ENCODE measurements at places on chromosomes 3 and 15.

- H3K27ac ChIP-seq = no peak overlapping the region
- H3K4me3 ChIP-seq = no peak overlapping the region
- no peaks in the 10 kb centered on the region for H3K36me3 ChIP-seq
- H3K27me3 ChIP-seq = no peaks in the 10 kb centered on the region
Observed at GRCh38 chr15:76684002-76684401, 221.1 kb downstream of the SCAPER start.

DNA sequence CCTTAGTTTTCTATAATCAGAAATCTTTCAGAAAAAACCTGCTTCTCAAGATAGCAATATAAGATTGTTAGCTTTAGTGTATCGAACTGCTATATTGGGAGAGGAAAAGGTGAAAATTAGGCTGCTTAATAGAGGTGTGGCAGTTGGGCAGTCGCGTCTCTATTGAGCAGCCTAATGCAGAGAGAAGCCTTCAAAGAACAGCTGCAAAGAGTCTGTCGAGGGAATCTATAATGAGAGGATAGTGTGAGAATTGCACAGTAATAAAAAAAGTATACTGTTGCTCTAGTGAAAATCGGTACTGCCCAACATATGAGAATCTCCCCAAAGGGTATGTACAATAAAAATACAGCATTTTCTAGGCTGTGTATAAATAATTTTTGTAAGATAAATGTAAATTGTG lies 184.4 kb downstream of the TCF12 start:
- H3K4me1 ChIP-seq = no peaks in the 10 kb centered on the region
- DNase-seq = no peak
- H3K27ac ChIP-seq = no peak overlapping the region
- H3K27me3 ChIP-seq = no peaks in the 10 kb centered on the region

DNA sequence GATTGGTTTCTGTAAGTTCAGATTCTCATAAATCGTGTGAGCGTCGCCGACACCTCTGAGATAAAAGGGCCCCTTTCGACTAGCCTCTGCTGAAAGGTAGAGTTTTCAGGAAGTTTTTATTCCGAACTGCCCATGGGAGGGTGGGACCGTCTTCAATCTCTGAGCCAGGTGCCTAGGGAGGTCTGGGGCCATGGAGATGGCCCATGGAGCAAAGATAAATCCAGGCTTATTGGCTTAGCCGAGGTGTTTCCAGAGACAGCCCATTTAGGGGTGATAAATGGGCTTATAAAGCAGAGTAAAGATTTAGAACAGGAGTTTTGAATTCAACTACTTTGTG lies 442 bp downstream of the QTRT2 start:
- peaks cover 12% of the 10 kb centered on the region for H3K4me1 ChIP-seq
- H3K27ac ChIP-seq = peak overlapping the region; percentile 62

- H3K4me1 ChIP-seq = no peaks in the 10 kb centered on the region
- no peak overlapping the region for H3K4me3 ChIP-seq
- no peaks in the 10 kb centered on the region for H3K36me3 ChIP-seq
- no peak overlapping the region for H3K27ac ChIP-seq
Observed at GRCh38 chr15:82789491-82789890, 16.4 kb downstream of the FSD2 start.

DNA sequence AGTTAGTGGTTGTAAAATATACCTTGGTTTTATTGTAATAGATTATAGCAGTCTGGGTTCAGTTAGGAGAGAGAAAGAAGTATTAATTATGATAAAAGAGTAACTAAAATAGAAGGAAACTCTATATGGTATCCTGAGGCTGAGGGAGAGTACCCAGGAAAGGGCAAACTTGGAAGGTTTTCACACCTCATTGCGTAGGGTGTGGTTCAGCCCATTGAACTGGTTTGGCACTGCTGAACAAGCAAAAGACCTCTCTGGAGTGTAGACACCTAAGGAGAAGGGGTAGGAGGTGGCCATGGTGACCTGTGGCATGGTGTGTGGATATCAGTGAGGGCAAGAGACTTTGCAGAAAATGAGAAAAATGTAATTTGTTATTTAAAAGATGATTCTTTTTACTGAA lies 63.5 kb downstream of the STT3B start:
- no peak overlapping the region for H3K4me3 ChIP-seq
- no peaks in the 10 kb centered on the region for H3K4me1 ChIP-seq
- no peaks in the 10 kb centered on the region for H3K27me3 ChIP-seq
- H3K27ac ChIP-seq = no peak overlapping the region
- peaks cover 2% of the 10 kb centered on the region for H3K36me3 ChIP-seq
- no peak for DNase-seq

GRCh38 chr15:63094495-63094931 lies 27.1 kb upstream of the LACTB start:
- no peak for DNase-seq
- H3K36me3 ChIP-seq = no peaks in the 10 kb centered on the region

DNA sequence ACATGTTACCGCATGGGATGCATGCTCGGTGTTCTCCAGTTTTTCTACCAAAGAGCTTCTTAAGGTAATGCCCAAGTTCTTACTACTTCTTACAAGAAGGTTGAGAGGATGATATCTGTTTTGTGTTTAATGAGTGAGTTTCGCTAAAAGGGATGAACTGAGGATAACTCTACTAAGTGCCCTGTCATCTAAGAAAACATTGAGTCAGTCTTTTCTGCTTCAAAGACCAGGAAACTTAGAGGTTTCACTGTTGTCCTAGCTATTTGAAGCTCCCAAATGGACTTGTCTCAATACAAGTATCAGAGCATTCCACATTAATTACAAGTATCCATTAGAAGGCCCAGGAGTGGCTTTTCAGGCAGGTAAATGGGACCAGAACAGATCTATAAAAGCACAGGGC lies 296.2 kb downstream of the KBTBD8 start:
- no peaks in the 10 kb centered on the region for H3K4me1 ChIP-seq
- H3K27ac ChIP-seq = no peak overlapping the region
- H3K36me3 ChIP-seq = no peaks in the 10 kb centered on the region

DNA sequence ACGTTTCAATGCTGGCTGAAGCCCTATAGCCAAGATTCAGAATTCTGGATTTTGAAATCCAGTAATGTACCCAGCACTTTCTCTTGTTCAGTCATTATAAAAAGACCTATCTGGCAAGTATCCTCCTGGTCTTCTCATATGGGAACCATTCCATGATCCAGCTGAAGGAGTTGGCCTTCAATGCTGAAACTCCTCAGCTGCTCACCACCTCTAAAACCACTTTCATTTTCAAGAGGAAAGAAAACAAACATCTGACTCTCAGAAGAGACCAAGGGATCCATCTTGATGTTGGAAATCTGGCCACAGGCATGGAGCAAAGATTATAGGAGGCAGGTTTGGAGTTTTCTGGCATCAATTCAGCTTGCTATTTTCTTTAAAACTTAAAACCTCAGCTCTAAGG lies 235.4 kb downstream of the FMN1 start:
- H3K4me1 ChIP-seq = peaks cover 11% of the 10 kb centered on the region
- DNase-seq = no peak
- no peak overlapping the region for H3K27ac ChIP-seq
- no peak overlapping the region for H3K4me3 ChIP-seq
- no peaks in the 10 kb centered on the region for H3K27me3 ChIP-seq
- 0 out of 2 replicates have a peak, but pooled peaks cover 5% of the 10 kb centered on the region for H3K36me3 ChIP-seq

- no peaks in the 10 kb centered on the region for H3K36me3 ChIP-seq
- H3K4me1 ChIP-seq = no peaks in the 10 kb centered on the region
- no peaks in the 10 kb centered on the region for H3K27me3 ChIP-seq
- no peak overlapping the region for H3K4me3 ChIP-seq
- no peak overlapping the region for H3K27ac ChIP-seq
- DNase-seq = no peak
Observed at GRCh38 chr3:87203809-87204208, 23.3 kb upstream of the CHMP2B start.

GRCh38 chr15:46366360-46367007 lies 731.7 kb downstream of the SQOR start:
- no peak overlapping the region for H3K27ac ChIP-seq
- no peaks in the 10 kb centered on the region for H3K36me3 ChIP-seq
- no peak for DNase-seq
- no peak overlapping the region for H3K4me3 ChIP-seq
- H3K27me3 ChIP-seq = no peaks in the 10 kb centered on the region
- no peaks in the 10 kb centered on the region for H3K4me1 ChIP-seq

DNA sequence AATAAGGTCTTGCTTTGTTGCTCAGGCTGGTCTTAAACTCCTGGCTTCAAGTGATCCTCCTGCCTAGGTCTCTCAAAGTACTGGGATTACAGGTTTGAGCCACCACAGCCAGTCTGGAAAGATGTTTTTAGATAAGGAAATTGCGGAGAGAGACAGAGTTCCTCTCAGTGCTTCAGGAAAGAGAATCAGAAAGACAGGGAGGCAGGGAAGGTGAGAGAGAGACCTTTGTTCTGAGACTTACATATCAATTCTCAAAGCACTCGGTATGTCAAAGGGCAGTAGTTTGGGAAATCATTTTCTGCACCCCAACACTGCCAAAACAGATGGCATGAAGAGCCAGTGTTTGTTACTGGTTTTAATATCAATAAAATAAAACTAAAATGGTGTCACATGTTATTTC lies 13.1 kb upstream of the GCNT3 start:
- H3K4me3 ChIP-seq = no peak overlapping the region
- no peak overlapping the region for H3K27ac ChIP-seq
- H3K27me3 ChIP-seq = no peaks in the 10 kb centered on the region
- DNase-seq = no peak

DNA sequence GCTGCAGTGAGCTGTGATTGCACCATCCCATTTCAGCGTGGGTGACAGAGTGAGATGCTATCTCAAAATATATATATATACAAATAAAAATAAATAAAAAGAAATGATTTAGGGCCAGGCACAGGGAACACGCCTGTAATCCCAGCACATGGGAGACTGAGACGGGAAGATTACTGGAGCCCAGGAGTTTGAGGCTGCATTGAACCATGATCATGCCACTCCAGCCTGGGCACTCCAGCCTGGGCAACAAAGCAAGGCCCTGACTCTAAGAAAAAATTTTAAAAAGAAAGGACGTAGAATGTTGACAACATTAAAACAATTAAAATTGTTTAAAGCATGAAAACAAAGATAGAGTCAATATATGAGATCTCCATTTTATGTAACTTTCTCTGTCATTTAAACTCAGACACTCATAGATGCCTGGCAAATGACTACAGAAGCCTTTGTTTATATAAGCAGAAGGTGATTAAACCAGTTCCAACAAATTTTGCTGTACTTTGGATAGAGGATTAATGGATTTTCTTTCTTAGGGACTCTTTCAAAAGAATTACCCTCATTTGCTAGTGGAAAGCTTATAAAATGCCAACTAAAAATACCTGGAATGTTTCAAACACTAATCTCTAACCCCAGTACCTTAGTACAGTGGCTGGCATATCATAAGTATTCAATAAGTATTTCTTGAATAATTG lies 10.7 kb upstream of the TRPM7 start:
- no peaks in the 10 kb centered on the region for H3K36me3 ChIP-seq
- H3K4me3 ChIP-seq = no peak overlapping the region
- H3K27me3 ChIP-seq = no peaks in the 10 kb centered on the region
- no peak for DNase-seq
- no peaks in the 10 kb centered on the region for H3K4me1 ChIP-seq

- H3K4me1 ChIP-seq = peaks cover 11% of the 10 kb centered on the region
- no peaks in the 10 kb centered on the region for H3K36me3 ChIP-seq
- H3K27ac ChIP-seq = peak overlapping the region; percentile 42
- H3K4me3 ChIP-seq = no peak overlapping the region
- H3K27me3 ChIP-seq = peaks cover under 1% of the 10 kb centered on the region
- DNase-seq = peak; percentile 16
Observed at GRCh38 chr15:31405200-31405920, 78.7 kb downstream of the KLF13 start.

DNA sequence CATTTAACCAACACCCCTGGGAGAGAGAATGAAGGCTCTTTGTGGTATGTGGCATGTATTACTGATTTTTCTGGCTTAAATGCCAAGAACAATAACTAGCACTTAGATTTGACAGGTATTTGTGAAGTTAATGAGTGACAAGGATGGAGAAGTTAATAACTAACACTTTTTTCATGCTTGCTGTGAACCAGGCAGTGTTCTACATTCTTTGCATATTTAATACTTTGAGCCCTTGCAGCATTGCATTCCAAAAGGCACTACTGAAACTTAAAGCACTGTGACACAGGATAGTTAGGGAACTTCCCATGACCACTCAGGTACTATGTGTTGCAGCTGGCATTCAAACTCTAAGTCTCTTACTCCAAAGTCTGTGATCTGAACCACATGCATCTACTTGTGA lies 650.6 kb downstream of the ZPLD1 start:
- peaks cover 19% of the 10 kb centered on the region for H3K4me1 ChIP-seq
- no peaks in the 10 kb centered on the region for H3K27me3 ChIP-seq
- H3K4me3 ChIP-seq = no peak overlapping the region
- H3K36me3 ChIP-seq = no peaks in the 10 kb centered on the region
- peak; percentile 30 for DNase-seq

DNA sequence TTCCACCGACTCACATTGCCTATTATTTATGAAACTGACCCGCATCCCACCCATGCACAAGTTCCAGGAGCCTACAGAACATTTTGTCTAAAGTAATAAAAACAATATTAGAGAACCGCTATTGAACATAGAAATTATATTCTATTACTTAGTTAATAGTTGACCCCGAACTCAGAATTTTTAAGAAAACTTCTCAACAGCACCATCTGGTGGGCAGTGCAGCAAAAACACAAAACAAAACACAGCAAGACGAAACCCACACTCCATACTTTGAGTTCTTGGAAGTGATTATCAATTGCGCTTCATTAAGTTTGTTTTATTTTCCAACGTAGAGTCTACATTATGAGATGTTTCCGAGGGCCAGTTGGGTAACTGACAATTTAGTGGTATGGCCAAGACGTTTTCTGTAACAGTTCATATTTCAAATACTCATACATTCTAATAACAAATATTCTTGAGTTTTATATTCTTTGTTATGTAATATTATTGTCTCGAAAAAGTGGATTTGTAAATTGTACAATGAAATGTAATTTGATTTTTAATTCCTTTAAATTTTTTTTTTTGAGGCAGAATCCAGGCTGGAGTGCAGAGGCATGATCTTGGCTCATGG lies 24.0 kb upstream of the C3orf70 start:
- DNase-seq = peak; percentile 74
- H3K27ac ChIP-seq = no peak overlapping the region
- H3K36me3 ChIP-seq = no peaks in the 10 kb centered on the region
- H3K4me3 ChIP-seq = no peak overlapping the region

DNA sequence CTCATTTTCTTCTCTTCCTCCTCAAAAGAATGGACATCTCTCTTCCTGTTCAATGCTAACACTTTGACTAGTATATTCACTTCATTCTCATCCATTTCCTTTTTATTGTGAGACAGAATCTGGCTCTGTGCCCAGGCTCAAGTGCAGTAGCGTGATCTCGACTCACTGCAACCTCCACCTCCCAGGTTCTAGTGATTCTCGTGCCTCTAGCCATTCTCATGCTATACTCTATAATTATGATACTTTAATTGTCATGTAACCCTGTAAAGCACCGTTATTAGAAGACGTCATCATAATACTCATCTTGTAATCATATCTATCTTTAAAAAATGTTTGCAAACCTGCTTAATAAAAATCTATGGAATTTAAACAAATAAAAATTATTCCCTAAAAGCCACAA lies 107.0 kb downstream of the SHOX2 start:
- no peaks in the 10 kb centered on the region for H3K36me3 ChIP-seq
- no peak overlapping the region for H3K27ac ChIP-seq
- DNase-seq = no peak

DNA sequence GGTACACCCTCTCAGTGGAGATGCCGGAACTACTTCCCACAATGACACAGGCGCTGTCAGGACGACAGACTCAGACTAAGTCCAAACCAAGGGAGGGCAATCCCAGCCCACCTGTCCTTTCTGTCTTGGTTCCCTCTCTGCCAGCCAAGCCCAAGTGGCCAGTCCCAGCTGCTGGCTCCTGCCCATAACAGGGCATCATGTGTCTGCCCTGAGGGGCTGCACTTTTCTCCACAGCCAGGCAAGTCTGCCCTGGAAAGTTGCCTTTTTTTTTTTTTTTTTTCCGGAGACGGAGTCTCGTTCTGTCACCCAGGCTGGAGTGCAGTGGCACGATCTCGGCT lies 20.0 kb upstream of the BCL2A1 start:
- no peak overlapping the region for H3K4me3 ChIP-seq
- H3K27ac ChIP-seq = no peak overlapping the region
- no peak for DNase-seq
- no peaks in the 10 kb centered on the region for H3K27me3 ChIP-seq
